COR-L47 (cell line): ENCODE measurements at places on chromosomes 3 and 15.

- DNase-seq: no peak
Observed at GRCh38 chr3:119649761-119650160, 10.6 kb downstream of the POPDC2 start.

- no peak for DNase-seq
Observed at GRCh38 chr3:23754215-23754614, 51.5 kb upstream of the UBE2E1 start.

DNA sequence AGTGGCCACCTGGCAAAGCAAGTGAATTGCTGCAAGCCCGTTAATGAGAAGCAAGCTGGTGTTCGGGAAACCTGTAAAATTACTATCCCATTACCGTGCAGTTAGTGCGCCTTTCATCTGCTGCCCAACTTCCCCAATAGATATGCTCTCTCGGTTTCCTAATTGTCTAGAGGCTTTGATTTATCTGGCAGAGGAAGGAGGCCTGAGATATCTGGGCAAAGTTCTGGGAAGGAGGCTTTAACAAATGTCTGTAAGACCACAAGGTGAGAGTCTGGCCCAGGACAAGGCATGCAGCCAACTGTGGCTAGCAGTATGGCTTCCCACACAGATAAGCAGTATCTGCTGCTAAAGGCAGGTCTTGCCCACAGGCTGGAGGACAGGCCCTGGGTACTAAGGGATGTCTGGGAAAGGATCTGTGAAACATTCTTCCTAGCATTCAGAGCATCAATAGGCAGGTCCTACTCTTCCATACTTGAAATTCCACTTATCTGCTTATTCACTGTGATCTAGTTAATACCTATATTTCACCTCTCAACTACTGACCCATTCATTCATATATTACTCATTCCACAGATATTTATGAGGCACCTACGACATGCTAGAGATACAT is 130.0 kb upstream of the SLC2A2 start:
- no peak for DNase-seq

- no peak for DNase-seq
Observed at GRCh38 chr3:73228959-73229358, 167.5 kb downstream of the EBLN2 start.

- DNase-seq: no peak
Observed at GRCh38 chr15:76674883-76675282, 230.3 kb downstream of the SCAPER start.

GRCh38 chr3:183554377-183554776 is 1.1 kb downstream of the KLHL6 start:
- no peak for DNase-seq

DNA sequence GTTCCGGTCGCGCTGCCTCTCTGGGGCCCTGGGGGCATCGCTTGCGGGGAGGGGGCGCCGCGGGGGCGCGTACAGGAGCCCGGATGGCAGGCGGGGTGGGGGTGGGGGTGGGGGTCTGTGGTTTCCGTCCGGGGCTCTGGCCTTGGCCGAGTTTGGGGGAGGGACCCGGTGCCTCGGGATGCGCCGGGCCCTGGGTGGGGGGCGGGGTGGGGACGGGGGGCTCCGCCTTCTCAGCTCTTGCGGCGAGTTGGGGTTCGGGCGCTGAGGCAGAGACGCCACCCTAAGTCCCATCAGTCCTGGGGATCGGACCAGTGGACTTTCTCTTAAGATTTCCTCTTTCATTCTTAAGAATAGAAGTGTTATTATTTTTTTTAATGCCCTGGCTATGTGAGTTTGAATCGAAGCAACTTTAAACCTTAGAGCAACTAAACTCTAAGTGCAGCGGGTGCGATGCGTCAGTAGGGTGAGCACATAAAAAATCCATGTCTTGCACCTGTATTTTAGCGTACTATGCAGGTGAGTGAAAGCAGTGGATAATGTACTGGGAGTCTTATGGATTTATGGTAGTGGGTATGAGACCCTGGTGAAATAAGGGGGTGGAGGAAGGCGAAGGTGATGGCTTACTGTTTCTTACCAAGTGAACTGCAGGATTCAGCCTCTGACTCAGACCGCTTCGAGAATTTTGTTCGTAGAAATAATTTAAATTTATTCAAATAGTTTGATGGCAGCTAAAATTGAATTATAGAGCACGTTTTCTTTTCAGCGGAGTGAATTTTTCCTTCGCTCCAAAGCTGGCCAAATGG is 762 bp downstream of the CTNNB1 start:
- DNase-seq: no peak

DNA sequence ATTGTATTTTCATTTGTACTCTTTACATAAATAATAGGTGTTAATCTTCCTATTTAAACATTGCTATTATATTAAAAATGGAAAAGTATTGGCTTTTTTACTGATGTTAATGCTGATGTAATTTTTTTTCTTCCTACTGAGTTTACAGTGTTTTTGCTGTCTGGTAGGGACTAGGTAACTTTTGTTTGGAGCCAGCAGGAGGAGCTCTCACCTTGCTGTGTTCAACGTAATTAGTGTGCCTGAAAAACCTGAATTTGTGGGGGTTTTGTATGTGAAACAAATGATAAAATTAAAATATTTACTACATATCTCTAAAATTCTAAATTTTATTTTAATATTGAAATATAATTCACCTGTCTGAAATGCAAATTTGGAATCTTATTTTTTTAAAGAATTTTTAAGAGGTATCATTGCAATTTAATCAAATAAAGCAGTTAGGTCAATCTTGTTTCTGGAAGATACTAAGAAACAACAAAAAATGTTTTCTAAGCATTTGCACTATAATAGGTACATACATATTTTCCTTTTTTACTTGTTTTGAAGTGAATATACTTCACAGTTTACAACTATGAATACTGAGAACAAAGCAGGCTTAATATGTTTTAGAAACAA is 48.8 kb downstream of the EPHA6 start:
- peak; percentile 73 for DNase-seq

DNA sequence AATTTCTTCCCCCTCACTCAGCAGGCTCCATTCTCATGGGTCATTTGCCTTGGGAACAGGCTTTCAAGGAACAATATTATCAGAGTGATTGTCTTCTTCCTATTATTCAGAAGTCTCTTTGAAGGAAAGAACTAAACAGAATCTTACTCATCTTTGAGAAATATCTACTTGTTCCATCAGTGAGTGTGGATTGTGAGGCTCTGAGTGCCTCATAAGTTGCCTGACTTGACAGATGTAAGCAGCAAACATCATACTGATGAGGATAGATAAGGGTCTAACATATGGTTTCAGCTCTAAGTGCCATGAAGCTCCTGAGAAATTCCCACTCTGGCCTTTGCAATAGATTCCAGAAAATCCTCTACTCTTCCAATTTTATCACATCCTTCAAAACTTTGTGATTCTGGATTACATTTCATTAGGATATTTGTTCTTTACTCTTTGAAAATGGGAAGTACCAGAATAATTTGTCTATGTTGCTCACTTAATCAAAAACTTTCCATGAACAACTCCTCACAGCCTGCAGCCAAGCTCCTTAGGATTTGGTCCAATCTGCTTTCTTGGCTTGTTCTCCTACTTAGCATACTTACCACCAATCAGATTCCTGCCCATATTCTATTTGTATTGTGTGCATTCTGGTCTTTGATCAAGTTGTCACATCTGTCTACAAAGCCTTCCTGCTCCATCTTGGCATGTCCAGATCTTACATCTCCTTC is 120.1 kb downstream of the RPL22L1 start:
- DNase-seq: no peak

DNA sequence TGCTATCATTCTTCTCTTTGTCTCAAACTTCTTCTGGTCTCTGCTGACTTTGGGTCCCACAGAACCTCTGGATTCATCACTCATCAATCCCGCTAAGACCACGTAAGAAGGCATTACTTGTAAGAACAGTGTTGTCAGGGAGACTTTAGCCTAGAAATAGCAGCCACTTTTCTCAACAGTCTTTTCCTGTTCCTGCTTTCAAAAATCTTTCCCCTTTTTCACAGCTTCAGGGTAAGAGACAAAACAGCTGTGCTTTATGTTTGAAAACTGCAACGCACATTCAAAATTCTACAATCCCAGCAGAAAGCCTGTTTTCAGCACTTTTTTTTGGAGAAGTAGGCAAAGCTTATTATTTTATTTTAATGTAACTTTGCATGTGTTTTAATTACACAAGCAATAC is 42.0 kb upstream of the FAM98B start:
- no peak for DNase-seq

- DNase-seq: peak; percentile 4
Observed at GRCh38 chr15:44137750-44138149, 57.3 kb downstream of the FRMD5 start.

- DNase-seq: no peak
Observed at GRCh38 chr3:154384479-154384878, 45.5 kb downstream of the GPR149 start.

DNA sequence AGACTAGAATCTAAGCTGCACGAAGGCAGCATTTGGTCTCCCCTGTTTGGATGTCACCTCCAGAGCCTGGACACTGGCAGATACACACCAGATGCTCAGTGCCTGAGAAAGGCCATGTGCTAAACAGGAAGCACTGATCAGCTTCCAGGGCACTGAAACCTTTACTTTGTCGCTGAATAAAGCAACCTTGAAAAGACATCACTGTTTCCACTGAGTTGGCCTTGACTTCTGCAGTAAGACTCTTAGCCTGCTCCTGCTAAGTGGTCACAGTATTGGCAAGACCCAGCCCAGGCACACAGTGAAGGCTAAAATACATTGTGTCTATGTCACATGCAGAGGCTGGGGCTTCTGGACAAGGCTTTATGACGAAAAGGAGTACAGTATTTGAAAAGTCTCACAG is 104.3 kb upstream of the ICE2 start:
- no peak for DNase-seq

DNA sequence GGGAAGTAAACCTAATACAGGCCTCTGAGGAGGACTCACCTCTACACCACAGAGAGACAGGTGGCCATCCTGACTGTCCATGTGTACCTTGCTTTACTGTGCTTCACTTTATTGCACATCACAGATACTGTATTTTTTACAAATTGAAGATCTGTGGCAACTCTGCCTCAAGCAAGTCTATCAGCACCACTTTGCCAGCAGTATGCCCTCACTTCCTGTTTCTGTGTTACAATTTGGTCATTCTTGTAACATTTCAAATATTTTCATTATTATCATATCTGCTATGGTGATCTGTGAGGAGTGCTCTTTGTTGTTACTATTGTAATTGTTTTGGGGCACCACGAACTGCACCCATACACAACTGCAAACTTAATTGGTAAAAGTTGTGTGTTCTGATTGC is 78.0 kb downstream of the BBX start:
- no peak for DNase-seq
